ENCODE measurements at places on chromosomes 3 and 15. TPM values are rescaled to one million over a fixed set of nuclear protein-coding genes. Genes with fewer than 3 reads are reported as not detected.

GRCh38 chr3:186871403-186871924 is 29.0 kb downstream of the ADIPOQ start:
- H3K27me3 ChIP-seq = no peaks in the 10 kb centered on the region
- H3K4me3 ChIP-seq = no peak overlapping the region
- H3K4me1 ChIP-seq = no peaks in the 10 kb centered on the region
- no peaks in the 10 kb centered on the region for H3K36me3 ChIP-seq
- H3K27ac ChIP-seq = no peak overlapping the region
- DNase-seq = no peak

DNA sequence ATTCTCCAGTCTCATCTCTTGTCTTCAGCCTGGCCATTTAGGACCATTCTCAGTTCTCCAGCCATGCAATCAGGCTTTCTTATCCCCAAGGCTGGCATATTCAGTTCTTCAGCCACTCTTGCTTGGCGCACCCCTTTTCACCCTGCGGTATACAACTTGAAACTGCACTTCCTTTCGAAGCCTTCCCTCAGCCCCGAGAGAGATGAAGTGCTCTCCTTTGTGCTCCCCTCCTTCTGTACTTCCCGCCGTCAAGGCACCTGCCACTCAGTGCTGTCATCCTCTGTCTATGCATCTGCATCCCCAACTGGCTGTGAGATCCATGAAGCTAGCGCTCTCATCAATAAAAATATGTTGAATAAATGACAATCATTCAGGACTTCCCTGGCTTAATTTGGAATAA is 45.7 kb downstream of the MORC1 start:
- H3K4me3 ChIP-seq = no peak overlapping the region
- H3K36me3 ChIP-seq = no peaks in the 10 kb centered on the region
- H3K27ac ChIP-seq = no peak overlapping the region
- peaks cover 2% of the 10 kb centered on the region for H3K27me3 ChIP-seq

- DNase-seq = no peak
- H3K4me1 ChIP-seq = peaks cover 45% of the 10 kb centered on the region
- H3K4me3 ChIP-seq = no peak overlapping the region
- peaks cover 2% of the 10 kb centered on the region for H3K36me3 ChIP-seq
- no peaks in the 10 kb centered on the region for H3K27me3 ChIP-seq
Measured at GRCh38 chr3:172173316-172174254, 134.2 kb downstream of the FNDC3B start.

DNA sequence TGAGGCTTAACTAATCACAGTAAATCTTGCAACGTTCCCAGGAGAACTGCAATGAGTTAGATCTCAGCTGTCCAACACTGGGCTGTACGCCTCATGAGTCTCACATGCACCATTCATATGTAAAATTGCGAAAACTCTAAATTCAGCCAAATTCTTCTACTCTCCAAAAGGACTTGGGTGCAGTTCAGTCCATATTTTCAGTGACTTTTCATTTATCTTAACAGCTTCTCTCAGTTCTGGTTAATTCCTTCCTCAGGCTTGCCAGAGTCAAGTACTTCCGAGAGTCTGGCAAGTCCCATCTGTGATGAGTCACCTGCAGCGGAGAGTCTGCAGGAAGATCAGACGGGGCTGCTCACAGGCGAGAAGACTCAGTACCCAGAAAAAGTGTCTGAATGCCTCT is 11.5 kb downstream of the CCDC80 start:
- H3K4me1 ChIP-seq = peaks cover 12% of the 10 kb centered on the region
- no peak overlapping the region for H3K27ac ChIP-seq
- no peaks in the 10 kb centered on the region for H3K27me3 ChIP-seq
- no peak overlapping the region for H3K4me3 ChIP-seq
- no peak for DNase-seq

DNA sequence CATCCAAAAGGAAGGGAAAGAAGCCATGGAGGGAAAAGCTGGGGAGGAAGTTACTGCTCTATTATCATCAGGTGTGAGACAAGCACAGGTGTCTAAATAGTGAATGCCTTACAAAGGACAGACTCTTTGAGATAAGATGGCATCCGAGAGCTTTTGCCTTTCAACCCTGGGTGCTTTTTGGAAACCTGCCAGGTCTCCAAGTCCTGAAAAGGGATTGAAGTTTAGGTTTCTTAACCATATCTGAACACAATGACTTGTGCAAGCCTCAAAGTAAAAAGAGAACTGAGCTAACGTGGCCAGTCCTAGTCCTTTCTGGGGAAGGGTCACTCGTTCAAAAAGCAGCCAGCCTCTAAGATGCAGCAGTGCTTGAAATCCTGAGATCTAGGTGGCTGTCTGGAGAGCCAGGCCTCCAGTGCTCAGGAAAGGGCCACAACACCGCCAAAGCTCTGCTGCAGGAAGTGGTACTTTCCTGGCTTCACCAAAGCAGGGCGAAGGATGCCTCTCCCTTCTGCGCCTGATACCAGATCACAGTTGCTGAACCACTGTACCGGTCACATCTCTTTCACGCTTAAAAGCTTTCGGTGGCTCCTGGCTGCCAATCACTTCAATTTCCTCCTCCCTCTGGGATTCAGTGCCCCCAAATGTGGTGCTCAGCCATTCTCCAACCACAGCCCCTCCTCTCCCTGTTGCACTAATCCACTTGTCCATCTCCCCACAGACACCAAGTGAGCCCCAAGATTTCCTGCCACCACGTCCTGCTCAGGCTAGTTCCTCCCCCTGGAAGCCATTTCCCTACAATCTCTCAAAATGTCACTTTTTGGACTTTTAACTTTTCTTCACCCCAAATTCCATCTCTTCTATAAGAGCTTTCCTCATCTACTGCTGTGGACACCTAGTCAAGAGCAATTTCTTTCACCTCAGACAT is 104.1 kb upstream of the LPP start:
- H3K36me3 ChIP-seq = no peaks in the 10 kb centered on the region
- H3K4me3 ChIP-seq = no peak overlapping the region
- H3K27me3 ChIP-seq = no peaks in the 10 kb centered on the region
- no peak overlapping the region for H3K27ac ChIP-seq
- H3K4me1 ChIP-seq = peaks cover 9% of the 10 kb centered on the region

- no peaks in the 10 kb centered on the region for H3K4me1 ChIP-seq
- H3K36me3 ChIP-seq = no peaks in the 10 kb centered on the region
- H3K27me3 ChIP-seq = no peaks in the 10 kb centered on the region
- H3K27ac ChIP-seq = no peak overlapping the region
- peak; percentile 34 for DNase-seq
- H3K4me3 ChIP-seq = no peak overlapping the region
Measured at GRCh38 chr15:101521591-101521990, 32.1 kb upstream of the PCSK6 start.

GRCh38 chr3:130779031-130779430 is 32.4 kb upstream of the PIK3R4 start:
- no peaks in the 10 kb centered on the region for H3K4me1 ChIP-seq
- no peak for DNase-seq
- H3K36me3 ChIP-seq = no peaks in the 10 kb centered on the region
- no peak overlapping the region for H3K4me3 ChIP-seq
- H3K27me3 ChIP-seq = no peaks in the 10 kb centered on the region

GRCh38 chr3:174099724-174100123 is 702.2 kb downstream of the NLGN1 start:
- H3K4me1 ChIP-seq = no peaks in the 10 kb centered on the region
- no peak overlapping the region for H3K4me3 ChIP-seq
- no peak overlapping the region for H3K27ac ChIP-seq

- H3K27ac ChIP-seq = no peak overlapping the region
- no peaks in the 10 kb centered on the region for H3K4me1 ChIP-seq
- H3K27me3 ChIP-seq = no peaks in the 10 kb centered on the region
- no peaks in the 10 kb centered on the region for H3K36me3 ChIP-seq
Measured at GRCh38 chr15:95647531-95648277, 682.8 kb upstream of the NR2F2 start.

DNA sequence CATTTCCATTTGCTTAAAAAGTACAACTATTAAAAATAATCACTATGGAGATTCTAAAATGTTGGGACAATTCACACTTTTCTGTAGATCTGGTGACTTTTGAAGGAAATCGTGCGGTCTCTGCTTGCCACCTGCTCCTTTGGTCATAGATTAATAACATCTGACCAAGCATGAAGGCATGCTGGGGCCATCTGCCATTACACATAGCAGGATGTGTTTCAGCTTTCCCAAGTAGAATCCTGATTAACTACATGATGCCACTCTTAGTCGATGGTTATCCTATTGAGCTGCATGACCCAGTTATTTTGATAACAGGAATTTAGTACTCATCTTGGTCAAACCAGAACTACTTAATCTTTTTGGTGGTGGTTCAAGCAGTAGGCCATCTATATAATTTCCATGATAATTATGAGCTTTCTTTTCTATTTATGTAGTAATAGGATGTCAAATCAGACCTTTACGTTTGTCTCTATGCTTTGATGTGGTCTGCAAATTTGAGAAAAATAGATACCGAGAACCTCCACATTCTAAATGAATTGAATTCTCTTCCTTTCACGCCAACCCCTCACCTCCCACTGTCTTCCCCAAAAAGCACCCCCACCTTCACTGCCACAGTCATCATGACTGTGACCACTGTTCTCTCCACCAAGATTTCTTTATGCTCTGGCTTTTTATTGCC is 158.1 kb downstream of the DIPK2A start:
- DNase-seq = no peak
- H3K4me3 ChIP-seq = no peak overlapping the region
- no peaks in the 10 kb centered on the region for H3K36me3 ChIP-seq
- H3K27ac ChIP-seq = no peak overlapping the region

DNA sequence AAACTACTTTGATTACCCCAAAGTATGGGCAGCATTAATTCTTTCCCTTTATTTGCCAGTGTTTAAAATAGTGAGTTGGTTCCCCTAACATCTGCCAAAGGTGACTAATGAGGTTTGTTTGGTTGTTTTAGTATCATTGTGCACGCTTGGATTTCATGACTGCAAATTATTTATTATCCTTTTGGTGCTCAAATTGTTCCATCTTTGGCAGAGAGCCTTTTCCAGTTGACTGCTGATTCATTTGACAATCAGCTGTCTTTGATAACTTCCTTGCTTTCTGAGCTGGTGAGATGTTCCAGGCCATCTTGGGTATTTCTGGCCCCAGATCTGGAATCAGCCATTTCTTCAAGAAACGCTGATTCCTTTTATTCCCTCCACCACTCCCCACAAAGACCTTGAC is 8.9 kb downstream of the DLEC1 start:
- H3K27me3 ChIP-seq = no peaks in the 10 kb centered on the region
- H3K27ac ChIP-seq = no peak overlapping the region
- peaks cover 5% of the 10 kb centered on the region for H3K4me1 ChIP-seq
- no peak for DNase-seq

DNA sequence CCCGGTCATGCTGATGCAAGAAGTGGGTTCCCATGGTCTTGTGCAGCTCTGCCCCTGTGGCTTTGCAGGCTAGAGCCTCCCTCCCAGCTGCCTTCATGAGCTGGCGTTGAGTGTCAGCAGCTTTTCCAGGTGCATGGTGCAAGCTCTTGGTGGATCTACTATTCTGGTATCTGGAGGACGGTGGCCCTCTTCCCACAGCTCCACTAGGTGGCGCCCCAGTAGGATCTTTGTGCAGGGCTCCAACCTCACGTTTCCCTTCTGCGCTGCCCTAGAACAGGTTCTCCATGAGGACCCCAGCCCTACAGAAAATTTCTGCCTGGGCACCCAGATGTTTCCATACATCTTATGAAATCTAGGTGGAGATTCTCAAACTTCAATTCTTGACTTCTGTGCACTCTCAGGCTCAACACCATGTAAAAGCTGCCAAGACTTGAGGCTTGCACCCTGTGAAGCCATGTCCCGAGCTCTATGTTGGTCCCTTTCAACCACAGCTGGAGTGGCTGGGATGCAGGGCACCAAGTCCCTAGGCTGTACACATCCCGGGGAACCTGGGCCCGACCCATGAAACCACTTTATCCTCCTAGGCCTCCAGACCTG is 238.4 kb upstream of the MDFIC2 start:
- DNase-seq = peak; percentile 59
- no peaks in the 10 kb centered on the region for H3K4me1 ChIP-seq
- no peak overlapping the region for H3K4me3 ChIP-seq
- no peak overlapping the region for H3K27ac ChIP-seq
- H3K36me3 ChIP-seq = no peaks in the 10 kb centered on the region

GRCh38 chr3:56590814-56591213 is 33.8 kb downstream of the CCDC66 start:
- H3K4me3 ChIP-seq = no peak overlapping the region
- no peak for DNase-seq
- no peaks in the 10 kb centered on the region for H3K4me1 ChIP-seq
- H3K27ac ChIP-seq = no peak overlapping the region
- H3K27me3 ChIP-seq = no peaks in the 10 kb centered on the region

DNA sequence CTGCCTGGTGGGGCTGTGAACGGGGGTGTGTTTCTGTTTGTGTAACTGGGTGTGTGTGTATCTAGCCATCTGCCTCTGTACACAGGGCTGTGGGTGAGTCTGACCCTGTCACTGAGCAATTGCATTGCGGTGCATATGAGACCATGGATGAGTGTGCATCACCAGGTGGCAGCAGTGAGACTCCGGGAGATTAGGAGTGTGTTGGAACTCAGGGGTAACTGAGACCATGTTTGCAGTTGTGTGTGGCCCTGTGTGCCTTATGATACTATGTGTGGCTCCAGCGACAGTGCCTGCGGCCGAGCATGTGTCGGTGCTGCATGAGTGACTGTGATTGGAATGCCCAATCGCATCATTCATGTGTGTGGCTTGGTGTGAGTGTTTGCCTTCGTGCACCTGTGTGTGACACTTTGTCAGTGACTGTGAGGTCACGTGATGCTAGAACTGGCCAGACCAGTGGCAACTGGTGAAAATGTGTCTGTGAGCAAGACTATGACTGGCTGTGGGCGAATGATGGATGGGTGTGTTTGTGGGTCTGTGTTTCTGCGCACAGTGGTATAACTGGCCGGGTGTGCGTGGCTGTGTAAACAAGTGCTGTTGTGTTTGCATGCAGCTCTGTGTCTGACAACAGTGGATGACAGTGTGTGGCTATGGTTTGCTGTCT is 14.0 kb downstream of the VILL start:
- peak overlapping the region; percentile 57 for H3K27ac ChIP-seq
- DNase-seq = peak; percentile 71
- peaks cover 25% of the 10 kb centered on the region for H3K36me3 ChIP-seq
- H3K4me1 ChIP-seq = peaks cover 4% of the 10 kb centered on the region
- H3K27me3 ChIP-seq = no peaks in the 10 kb centered on the region

GRCh38 chr3:155313300-155313699 is 19.8 kb upstream of the STRIT1 start:
- H3K36me3 ChIP-seq = no peaks in the 10 kb centered on the region
- H3K4me1 ChIP-seq = peaks cover 3% of the 10 kb centered on the region
- no peak for DNase-seq
- H3K4me3 ChIP-seq = no peak overlapping the region

Gene RHCG
- 0.17 TPM for total RNA-seq

Gene MB21D2
- 6.3 TPM for total RNA-seq

Gene ARHGEF3
- 25.9 TPM for total RNA-seq

Gene TNK2
- 15.0 TPM for total RNA-seq

Gene PLCH1
- total RNA-seq = 14.2 TPM

Gene TRAT1
- 0.40 TPM for total RNA-seq

Gene IL17RB
- total RNA-seq = 6.3 TPM

Gene FHIT
- total RNA-seq = 21.3 TPM

Gene CLDN18
- total RNA-seq = 114 TPM

Gene SCG5
- 0.77 TPM for total RNA-seq

All from lung (tissue), 17 donors.